ENCODE measurements at places on chromosomes 7 and 10. TPM values are rescaled to one million over a fixed set of nuclear protein-coding genes. Genes with fewer than 3 reads are reported as not detected.

Gene LLCFC1
- not detected for total RNA-seq

Gene H2BK1
- not detected for total RNA-seq

Gene ANKRD30A
- not detected for total RNA-seq

Gene SNX8
- total RNA-seq: 8.3 TPM

Gene PNLIP
- not detected for total RNA-seq

Gene ZNF655
- total RNA-seq: 88.3 TPM

Gene ANKRD2
- total RNA-seq: 0.46 TPM

Gene PAPOLB
- 1.8 TPM for total RNA-seq

Gene STEAP2
- 9.9 TPM for total RNA-seq

Gene NEUROG3
- total RNA-seq: not detected

Gene BRAT1
- 19.1 TPM for total RNA-seq

Gene CRHR2
- total RNA-seq: 1.6 TPM

Gene IFIT2
- total RNA-seq: 11.1 TPM

Gene CPVL
- total RNA-seq: 14.1 TPM

Gene MYO3A
- 9.7 TPM for total RNA-seq

Gene SPDYE2B
- total RNA-seq: not detected

Gene LRRD1
- 0.92 TPM for total RNA-seq

Gene PTF1A
- not detected for total RNA-seq

Gene MKI67
- total RNA-seq: 6.0 TPM

Gene LGI1
- 52.8 TPM for total RNA-seq

Gene FFAR4
- total RNA-seq: 1.2 TPM

Gene GPRIN2
- 31.8 TPM for total RNA-seq

Gene IGFBP1
- 0.23 TPM for total RNA-seq

Gene PSD
- total RNA-seq: 108 TPM

Gene MARVELD1
- total RNA-seq: 4.4 TPM

Gene LFNG
- total RNA-seq: 32.1 TPM

Gene LRGUK
- total RNA-seq: 11.8 TPM

Gene FBXO24
- total RNA-seq: not detected

Gene SOSTDC1
- total RNA-seq: 9.7 TPM

Gene TAF5
- 6.7 TPM for total RNA-seq

Gene GNAT3
- total RNA-seq: not detected

Gene WEE2
- total RNA-seq: 0.23 TPM

Gene FAM25G
- not detected for total RNA-seq

Gene STRA8
- not detected for total RNA-seq

Gene CPA1
- not detected for total RNA-seq

Gene TRIM24
- total RNA-seq: 45.0 TPM

Gene UNCX
- 2.3 TPM for total RNA-seq

Gene LMOD2
- not detected for total RNA-seq

Gene CROT
- 25.4 TPM for total RNA-seq

Gene ZNF425
- total RNA-seq: 5.8 TPM

Gene VSIR
- total RNA-seq: 8.3 TPM

Gene BAG3
- 2.1 TPM for total RNA-seq

Gene ZNHIT1
- 57.9 TPM for total RNA-seq

Gene ST8SIA6
- 17.8 TPM for total RNA-seq

Gene AP3M1
- 37.1 TPM for total RNA-seq

Gene HOXA7
- total RNA-seq: not detected

Gene TRIM73
- 4.4 TPM for total RNA-seq

Gene SLC16A9
- 16.1 TPM for total RNA-seq

Gene HTR7
- 14.1 TPM for total RNA-seq

Gene CTAGE15
- 0.69 TPM for total RNA-seq

Gene PVRIG
- not detected for total RNA-seq

Gene ODAD2
- 5.5 TPM for total RNA-seq

Gene PNLIPRP2
- not detected for total RNA-seq

Gene ANXA8L1
- not detected for total RNA-seq

Gene UCN3
- total RNA-seq: not detected

Gene SLC26A3
- total RNA-seq: not detected

Gene IFIT1B
- 0.92 TPM for total RNA-seq
